ENCODE measurements at places on chromosomes 3 and 15.

DNA sequence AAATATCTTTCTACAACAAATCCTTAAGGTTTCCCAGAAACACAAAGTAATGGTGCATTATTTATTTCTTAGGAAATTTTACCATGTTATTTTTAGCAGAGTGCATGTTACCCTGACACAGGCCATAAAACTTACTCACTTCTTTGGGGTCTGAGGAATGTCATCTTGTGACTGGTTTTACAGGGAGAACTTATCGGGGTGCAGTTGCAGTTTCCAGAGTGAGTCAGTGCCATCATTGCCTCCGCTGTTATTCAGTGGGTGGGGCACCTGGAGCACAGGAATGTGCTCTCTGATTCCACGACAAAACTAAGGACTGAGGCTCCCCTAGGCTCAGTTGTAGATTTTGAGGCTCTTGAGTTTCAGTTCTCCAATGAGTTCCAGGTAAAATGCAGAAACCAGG, 11.1 kb upstream of the GREM1 start:
- DNase-seq: peak; percentile 63

GRCh38 chr15:35764661-35765519, 218.9 kb upstream of the DPH6 start:
- DNase-seq: no peak

DNA sequence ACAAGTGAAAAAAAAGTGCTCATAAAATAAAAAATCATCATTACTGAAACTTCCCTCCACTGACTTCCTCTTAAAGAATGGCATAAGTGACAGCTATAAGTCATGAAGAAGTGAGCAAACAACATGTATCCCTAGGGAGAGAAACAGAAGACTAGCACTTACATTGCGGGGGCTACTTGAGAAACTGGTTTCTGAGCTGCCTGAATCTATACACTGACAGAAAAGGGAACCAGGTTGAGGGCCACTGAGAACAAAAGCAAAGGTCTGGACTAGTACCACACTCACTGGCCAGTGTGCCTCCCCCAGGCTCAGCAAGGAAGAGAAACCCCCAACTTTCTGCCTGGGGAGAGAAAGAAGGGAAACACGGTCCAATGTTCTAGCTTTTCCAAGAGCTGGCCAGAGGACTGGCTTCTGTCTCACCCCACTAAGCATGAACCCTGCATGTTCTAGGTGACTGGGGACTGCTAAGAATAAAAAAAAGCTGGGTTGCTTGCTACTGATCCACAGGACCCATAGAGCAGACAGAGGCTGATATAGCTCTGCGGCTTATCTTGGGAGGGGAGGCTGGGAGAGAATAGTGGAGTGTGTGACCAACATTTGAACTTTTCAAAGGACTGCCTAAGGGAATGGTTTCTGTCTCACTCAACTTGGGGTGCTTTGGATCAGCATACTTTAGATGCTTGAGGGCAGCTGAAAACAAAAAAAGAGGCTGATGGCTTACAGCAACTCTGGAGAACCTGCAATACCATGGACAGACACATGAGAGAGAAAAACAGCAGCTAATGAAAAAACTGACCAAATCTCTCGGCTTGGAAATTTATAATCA, 8.1 kb downstream of the RAD18 start:
- peak; percentile 19 for DNase-seq

DNA sequence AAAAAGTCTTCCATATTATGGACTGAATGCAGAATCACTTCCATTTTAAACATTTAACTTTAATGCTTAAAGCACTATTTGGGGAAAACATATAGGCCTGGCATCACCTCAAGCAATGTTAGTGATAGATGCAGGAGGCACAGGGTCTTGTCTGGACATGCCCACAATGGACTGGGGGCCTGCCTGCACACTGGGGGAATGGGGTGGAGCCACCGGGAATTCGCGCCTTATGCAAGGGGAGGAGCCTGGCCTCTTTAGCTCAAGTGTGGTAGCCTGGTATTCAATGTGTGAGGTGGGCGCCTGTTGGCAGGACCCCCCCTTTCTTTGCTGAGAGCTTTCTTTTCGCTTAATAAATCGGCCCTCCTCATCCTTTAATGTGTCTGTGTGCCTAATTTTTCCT, 29.9 kb downstream of the ACKR4 start:
- DNase-seq: peak; percentile 19

DNA sequence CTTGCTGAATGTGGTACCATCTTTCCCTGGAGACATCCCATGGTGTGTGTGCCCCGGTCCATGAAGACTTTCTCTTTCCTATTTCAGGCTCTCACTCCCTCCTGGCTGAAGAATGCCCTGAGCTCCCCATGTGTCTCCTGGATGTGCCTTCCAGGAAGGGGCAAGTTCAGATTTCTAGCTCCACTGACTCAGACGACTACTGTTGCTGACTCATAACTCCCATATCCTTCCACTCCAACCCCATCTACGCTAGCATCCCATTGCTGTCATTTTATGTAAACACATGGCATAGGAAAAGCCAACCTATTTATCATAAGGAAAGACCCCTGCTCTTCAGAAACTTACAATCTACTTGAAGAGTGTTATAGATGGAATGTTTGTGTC, 95.0 kb downstream of the ADCY5 start:
- DNase-seq: peak; percentile 68

- DNase-seq: no peak
Observed at GRCh38 chr3:194682189-194682693, 3.4 kb upstream of the FAM43A start.

- peak; percentile 36 for DNase-seq
Observed at GRCh38 chr3:197874653-197875052, 75.3 kb upstream of the RPL35A start.

- DNase-seq: no peak
Observed at GRCh38 chr15:56227306-56227705, 16.4 kb downstream of the RFX7 start.

GRCh38 chr3:38643592-38643991, 5.9 kb downstream of the SCN5A start:
- no peak for DNase-seq

DNA sequence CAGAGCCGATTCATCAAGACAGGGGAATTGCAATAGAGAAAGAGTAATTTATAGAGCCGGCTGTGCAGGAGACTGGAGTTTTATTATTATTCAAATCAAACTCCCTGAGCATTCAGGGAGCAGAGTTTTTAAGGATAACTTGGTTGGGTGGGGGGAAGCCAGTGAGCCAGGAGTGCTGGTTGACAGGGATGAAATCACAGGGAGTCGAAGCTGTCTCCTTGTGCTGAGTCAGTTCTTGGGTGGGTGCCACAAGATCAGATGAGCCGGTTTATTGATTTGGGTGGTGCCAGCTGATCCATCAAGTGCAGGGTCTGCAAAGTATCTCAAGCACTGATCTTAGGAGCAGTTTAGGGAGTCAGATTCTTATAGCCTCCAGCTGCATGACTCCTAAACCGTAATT, 95.4 kb upstream of the CCDC80 start:
- DNase-seq: no peak

DNA sequence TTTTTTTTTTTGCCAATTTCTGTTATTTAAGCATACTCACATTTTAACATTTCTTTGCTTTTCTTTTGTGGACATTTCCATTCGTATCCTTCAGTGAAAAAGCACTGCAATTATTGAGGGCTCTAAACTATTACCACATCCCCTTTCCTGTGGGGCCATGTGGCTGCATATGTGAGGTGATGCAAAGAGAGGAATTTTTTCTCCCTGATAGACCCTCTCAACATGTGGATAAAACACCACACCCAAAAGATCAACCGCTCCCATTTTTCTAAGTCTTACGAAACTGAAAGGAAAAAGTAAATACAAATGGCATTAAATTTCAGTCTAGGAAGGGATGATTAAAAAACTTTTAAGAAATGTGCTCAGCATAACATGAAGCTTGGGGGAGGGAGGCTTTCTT, 68.8 kb downstream of the DNAJC13 start:
- peak; percentile 8 for DNase-seq

DNA sequence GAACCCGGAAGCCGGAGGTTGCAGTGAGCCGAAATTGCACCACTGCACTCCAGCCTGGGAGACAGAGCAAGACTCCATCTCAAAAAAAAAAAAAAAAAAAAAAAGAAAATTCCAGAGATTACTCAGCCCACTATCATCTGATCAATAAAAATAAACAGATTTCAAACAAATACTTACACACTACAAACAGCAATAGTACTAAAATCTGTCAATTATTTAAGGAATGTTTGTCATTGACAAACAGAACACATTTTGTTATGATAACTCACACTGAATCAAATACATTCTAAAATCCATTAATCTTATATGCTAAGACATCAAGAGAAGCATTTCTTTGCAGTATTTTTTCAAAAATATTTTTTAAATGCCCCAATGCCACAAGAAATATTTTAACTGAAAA, 7.6 kb downstream of the MYO9A start:
- no peak for DNase-seq
